ENCODE measurements at places on chromosomes 3 and 15.
A peak's percentile ranks its signal among the peaks of the same experiment; 100 is the strongest.

DNA sequence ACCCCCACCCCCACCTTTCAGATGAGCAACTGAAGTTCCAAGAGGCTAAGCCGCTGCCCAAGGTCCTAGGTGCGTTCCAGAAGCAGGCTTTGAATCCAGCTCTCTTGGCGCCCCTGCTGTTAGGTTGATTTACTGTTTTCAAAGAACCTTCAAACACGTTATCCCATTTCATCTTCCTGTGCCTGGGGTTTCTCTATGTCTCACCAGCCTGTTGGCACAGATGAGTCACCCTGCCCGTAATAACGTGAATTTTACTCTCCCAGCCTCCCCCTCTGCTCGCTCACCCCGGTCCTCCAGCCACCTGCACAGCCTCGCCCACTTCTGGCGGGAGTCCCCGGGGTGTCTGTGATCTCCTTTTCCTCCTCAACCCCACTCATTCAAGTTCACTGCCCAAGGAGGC is 13.0 kb upstream of the TSEN2 start:
- peak; percentile 44 for DNase-seq

GRCh38 chr3:160618878-160619277 is 53.5 kb upstream of the KPNA4 start:
- DNase-seq = no peak

DNA sequence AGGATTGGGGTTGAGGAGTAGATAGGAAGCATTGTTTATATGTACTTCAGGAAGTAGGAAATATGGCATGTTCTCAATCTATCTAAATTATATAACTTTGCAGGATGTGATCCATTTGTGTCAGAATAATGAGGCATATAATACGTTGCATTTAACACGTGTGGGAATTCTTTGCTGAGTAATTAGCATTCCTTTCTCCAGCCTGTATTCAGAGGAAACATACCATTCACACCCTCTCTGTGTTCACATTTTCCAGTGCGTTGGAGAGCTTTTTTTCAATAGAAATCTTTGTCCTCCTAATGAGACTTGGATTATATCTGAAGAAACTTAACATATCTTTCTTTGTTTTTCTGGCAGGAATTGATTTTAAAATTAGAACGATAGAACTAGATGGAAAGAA is 33.0 kb upstream of the APH1B start:
- no peak for DNase-seq

GRCh38 chr3:122066331-122067213 is 11.4 kb downstream of the CD86 start:
- no peak for DNase-seq

- DNase-seq = no peak
These were observed 29.4 kb downstream of the ITGA11 start for GRCh38 chr15:68402432-68403160.

DNA sequence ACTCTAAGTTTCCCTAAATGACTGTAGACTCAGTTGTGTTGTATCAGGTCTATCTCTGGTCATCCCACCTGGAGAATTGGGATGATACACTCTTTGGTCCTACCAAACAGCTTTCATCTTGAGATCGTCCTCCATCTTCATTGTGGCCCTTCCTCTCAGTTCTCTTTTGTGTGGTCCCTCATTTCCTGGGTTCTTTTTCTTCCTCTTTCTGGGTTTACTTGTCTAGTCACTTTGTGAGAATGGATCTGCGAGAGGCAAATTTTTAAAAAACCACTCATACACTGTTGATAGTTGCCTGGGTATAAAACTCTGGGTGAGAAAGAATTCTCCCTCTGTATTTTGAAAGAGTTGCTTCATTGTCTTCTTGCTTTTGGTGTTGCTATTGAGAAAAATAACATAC is 6.0 kb upstream of the AMOTL2 start:
- no peak for DNase-seq

GRCh38 chr3:12428126-12428525 is 56.2 kb upstream of the TSEN2 start:
- no peak for DNase-seq

- DNase-seq = no peak
These were observed 43.9 kb downstream of the ERC2 start for GRCh38 chr3:56424336-56424735.

- DNase-seq = no peak
These were observed 87.0 kb downstream of the TP63 start for GRCh38 chr3:189718215-189718614.

DNA sequence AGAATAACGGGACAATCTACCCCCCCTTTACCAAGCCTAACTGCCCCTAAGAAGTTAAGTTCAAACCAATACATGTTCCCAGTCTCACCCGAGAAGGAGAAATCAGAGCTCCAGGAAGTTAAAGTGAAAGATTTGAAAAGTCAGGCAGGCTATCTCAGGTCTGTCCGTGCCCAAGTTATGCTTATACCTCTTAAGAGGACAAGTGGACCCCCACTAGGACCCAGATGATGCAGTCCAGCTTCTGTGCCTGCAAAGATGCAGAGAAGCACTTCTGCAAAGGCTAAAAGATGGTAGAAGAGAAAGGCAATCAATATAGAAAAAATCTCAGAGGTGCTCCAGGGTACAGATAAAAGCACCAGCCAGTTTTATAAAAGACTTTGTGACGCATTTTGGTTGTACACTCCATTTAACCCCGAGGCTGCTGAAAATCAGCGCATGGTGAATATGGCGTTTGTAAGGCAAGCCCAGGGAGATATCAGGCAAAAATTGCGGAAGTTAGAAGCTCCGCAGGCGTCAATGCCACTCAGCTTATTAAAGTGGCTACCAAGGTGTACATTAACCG is 9.8 kb upstream of the SLC9C1 start:
- no peak for DNase-seq

- DNase-seq = no peak
These were observed 1.2 kb downstream of the TLNRD1 start for GRCh38 chr15:81002009-81002330.

- no peak for DNase-seq
These were observed 77.3 kb downstream of the WNT5A start for GRCh38 chr3:55409806-55410205.

DNA sequence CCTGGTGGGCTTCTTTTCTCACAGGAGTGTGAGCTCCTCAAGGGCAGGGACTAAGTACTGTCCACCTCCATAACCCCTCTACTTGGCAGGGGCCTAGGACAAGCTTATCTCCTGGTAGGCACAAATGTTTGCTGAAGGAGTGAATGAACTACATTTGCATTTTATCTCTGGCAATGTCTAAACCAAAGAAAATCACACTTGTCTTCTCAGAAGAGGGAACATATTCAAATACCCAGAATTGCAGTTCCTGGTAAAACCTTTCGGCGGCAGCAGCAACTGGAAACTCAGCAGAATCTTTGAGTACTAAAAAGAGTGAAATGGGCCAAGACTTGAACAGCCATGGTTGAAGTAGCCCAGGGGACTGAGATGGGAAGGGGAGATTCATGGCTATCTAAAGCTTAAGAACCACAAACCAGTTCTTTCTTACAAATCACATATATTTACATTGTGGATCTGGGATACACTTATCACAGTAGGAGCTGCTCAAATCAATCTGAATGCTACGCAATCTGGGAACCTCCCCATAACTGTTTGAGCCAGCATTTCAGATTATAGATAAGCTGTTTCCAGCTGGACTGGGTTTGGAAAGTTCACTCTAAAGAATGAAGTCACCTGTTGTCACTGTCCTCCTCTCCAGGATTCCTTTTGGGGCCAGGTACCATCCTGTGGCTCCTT is 18.7 kb upstream of the PTPN9 start:
- no peak for DNase-seq

DNA sequence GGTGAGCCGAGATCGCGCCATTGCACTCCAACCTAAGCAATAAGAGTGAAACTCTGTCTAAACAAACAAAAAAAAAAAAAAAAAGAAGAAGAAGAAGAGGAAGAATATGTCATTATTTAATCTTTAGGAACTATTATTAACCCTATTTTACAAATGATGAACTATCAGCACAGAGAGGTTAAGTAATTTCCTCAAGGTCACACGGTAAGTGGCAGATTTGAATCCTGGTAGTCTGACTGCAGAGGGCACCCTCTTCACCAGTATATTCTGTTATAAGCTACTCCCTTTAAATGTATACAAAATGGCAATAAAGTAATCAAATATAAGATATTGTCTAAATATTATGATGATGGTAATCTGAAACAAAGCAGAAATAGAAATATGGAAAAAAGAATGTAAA is 77.4 kb upstream of the HERC1 start:
- no peak for DNase-seq

- DNase-seq = no peak
These were observed 43.1 kb downstream of the COL8A1 start for GRCh38 chr3:99681512-99681911.

DNA sequence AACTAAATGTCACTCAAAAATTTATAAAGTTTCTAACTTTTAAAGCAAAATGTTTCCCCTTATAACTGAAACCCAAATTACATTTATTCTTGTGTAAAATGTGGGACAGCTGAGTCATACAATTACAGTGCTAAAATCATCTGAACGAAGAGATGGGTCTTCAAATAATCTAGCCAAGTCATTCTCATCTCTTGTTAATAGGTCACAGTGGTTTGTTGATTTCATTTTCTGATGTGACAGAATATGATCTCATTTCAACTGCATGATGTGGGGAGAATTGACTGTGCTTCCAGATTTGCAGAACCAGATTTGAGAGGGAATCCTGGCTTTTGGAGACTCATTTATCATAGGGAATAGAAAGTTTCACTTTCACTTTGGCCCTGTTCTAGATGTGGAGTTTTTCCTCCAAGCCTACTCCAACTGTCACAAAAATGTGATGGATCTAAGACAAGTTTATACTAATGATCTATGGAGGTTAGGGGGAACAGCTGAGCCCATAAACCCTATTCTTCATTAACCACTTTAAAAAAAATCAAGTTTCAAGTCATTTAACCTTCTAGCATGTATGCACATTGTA is 685.0 kb downstream of the PDCD6IP start:
- DNase-seq = no peak

DNA sequence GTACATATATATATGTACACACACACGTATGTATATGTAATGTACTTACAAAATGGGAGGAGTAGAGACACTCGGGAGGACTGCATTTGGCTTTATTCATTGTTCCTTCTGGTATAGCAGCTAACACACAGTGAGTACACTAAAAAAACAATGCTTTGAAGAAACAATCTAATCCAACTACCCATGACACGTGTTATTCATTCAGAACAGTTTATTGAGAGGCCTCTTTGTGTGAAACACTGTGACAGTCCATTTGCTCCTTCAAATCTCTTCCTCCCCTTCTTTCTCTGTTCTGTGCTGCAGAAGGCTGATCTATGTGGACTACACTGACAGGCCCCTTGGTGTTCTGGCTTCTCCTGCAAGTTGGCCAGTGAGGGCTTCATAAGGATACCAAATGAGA is 1075.9 kb upstream of the CFAP20DC start:
- no peak for DNase-seq

- DNase-seq = no peak
These were observed 97.9 kb upstream of the PFN2 start for GRCh38 chr3:150068440-150069153.

GRCh38 chr3:42685891-42686820 is 819 bp downstream of the KLHL40 start:
- peak; percentile 24 for DNase-seq

- DNase-seq = no peak
These were observed 213.3 kb upstream of the TGFBR2 start for GRCh38 chr3:30393079-30393478.

GRCh38 chr3:47143068-47143467 is 20.8 kb downstream of the SETD2 start:
- DNase-seq = no peak

DNA sequence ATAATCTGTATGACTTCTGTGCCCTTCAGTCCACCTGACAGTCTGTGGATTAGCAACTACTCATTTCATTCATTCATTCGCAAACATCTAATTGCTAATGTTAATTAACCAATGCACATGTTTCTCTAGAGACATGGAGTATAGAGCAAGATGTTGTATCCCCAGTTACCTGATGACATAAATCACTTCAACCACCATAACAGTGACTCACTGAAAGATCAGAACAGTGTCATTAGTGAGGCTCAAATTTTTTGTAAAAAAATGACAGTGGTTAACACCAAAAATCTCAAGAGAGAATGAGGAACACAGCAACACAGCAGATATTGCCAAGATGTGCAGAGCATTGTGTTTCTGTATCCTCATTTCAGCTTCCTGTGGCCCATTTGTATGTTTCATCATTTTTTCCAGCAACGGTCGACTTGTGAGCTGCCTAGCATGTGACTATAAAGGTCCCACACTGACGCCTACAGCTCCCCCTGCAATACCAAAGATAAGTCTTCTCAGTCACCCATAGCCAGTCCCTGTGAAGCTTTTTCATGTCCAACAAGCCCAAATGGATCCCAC is 3.7 kb upstream of the PLD1 start:
- no peak for DNase-seq

GRCh38 chr15:55914446-55914845 is 79.0 kb downstream of the NEDD4 start:
- no peak for DNase-seq

DNA sequence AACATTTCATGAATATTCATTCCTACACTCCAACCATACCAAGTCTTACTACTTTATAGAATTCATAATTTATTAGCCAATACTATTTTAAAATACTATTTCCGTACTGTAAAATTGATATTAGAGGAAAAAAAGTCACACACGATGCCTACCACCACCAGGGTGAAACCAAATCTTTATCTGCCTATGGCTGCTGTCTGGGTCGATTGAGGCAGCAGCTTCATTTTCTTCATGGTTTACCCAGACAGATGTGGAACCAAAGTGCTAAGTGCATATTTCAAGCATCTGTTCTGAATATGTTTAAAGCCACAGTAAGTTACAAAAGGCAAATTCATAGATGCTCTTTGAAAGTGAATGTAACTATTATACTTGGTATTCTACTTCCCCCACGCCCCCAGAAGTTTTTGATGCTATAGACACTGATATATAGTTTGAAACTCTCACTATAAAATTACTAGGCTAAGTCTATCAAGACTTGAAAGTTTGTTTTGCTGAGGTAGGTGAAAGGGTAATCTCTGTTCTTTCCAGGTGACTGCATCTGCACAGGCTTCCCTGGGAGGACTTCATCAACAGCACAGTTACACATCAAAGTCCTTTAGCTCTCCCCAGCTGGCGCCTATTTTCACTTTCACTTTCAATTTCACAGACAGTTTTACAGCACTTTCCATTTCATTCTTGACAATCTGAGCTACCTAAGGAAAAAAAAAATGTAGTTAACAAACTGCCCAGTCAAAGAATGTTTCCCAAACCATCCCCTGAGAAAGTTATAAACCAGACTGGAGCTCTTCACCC is 113.9 kb downstream of the POLQ start:
- peak; percentile 60 for DNase-seq

DNA sequence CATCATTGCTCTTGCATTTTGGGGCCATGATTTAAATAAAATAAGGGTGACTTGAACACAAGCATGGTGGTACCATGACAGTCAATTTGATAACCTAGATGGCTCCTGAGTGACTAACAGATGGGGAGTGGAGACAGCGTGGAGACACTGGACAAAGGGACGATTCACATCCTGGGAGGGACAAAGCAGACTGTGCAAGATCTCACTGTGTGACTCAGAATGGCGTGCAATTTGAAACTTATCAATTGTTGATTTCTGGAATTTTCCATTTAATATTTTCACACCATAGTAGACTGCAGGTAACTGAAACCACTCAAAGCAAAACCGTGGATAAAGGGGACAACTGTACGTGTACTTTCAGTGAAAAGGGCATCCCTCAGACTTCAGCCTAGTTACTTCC is 25.5 kb downstream of the MCCC1 start:
- DNase-seq = no peak

GRCh38 chr15:44554934-44555723 is 18.2 kb downstream of the EIF3J start:
- DNase-seq = no peak
